ENCODE measurements at places on chromosomes 2 and 18. TPM values are rescaled to one million over a fixed set of nuclear protein-coding genes. Genes with fewer than 3 reads are reported as not detected.

CCNYL1 gene
- total RNA-seq = 13.4 TPM

DLGAP1 gene
- total RNA-seq = 9.6 TPM

GPR39 gene
- not detected for total RNA-seq

ERBB4 gene
- 4.2 TPM for total RNA-seq

TGIF1 gene
- 62.6 TPM for total RNA-seq

STAMBP gene
- total RNA-seq = 50.4 TPM
